ENCODE measurements at places on chromosomes 11 and 22. TPM values are rescaled to one million over a fixed set of nuclear protein-coding genes. Genes with fewer than 3 reads are reported as not detected.
A peak's percentile ranks its signal among the peaks of the same experiment; 100 is the strongest.

DNA sequence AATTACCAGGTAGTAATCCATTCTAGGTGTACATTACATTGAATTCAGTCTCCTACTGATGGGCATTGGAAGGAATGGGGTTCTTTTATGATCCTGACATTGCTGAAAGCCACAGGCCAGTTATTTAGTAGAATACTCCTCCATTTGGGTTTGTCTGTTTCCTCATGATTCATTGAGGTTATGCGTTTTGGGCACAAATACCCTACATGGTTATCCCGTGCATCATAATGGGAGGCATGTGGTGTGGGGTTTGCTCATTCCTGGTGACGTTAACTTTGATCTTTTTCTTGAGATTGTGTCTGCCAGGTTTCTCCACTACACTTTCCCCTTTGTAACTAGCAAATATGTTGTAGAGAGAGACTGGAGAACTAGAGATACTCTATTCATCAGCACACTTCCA lies 5.5 kb downstream of the FOLR3 start:
- DNase-seq, result no peak

- no peak for DNase-seq
These were observed 4.2 kb downstream of the GAL3ST3 start for GRCh38 chr11:66044757-66045156.

- no peak for DNase-seq
These were observed 537.9 kb upstream of the FAT3 start for GRCh38 chr11:91686700-91687099.

DNA sequence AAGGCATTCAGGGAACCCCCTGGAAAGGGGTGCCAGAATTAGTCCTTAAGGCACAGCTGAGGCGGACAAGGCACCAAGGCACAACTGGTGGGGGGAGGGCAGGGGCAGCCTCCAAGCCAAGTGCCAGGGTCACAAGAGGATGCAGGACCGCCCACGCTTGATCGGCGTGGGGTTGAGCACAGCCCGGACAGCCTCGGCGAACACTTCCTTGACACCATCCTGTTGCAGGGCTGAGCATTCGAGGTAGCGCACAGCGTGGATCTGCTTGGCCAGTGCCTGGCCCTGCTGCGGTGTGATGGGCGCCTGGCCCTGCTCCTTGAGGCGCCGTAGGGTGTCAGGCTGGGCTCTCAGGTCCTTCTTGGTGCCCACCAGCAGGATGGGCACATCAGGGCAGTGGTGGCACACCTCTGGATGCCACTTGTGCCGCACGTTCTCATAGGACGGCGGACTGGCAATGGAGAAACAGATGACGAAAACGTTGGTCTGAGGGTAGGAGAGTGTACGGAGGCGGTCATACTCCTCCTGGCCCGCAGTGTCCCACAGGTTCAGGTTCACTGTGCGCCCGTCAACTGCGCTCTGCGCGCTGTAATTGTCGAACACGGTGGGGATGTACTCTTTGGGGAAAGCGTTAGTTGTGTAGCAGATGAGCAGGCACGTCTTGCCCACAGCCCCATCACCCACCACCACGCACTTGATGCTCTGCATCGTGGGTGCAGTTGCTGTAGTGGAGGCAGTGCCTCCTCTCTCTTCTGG lies 13.1 kb downstream of the RHOG start:
- DNase-seq, result no peak

GRCh38 chr11:59216641-59217564 lies 4.2 kb upstream of the MPEG1 start:
- no peak for DNase-seq

- DNase-seq, result no peak
These were observed 277.5 kb downstream of the CTTN start for GRCh38 chr11:70675697-70676374.

DNA sequence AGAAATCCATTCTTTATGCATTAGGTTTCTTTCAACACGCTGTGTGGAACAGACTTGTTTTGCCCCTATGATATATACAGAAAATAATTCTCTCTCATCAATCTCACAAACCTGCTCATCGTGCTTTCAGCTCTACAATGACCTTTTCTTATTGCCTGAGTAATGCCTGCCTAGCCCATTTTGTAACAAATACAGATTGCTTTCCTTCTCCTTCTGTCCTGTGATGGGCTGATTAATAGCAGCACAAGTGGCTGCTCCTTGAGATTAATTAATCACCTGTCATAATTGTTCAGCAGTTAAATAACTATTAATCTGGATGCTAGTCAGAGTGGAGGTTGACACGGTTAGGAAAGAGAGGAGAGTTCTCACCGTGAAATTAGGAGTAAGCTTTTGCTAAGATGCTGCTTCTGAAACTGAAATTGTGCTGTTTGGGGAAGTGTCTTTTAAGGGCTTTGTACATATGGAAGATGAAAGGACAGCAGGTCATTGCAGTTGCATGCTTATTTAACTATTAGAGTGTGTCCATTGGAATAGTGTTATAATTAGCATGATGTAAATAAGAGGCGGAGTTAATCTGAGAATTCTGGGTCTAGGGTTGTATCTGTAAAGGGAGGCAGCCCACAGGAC lies 1430.5 kb downstream of the FAM181B start:
- DNase-seq, result no peak

The PHOX2A gene
- total RNA-seq, result 2.8 TPM

- peak; percentile 92 for DNase-seq
These were observed 42.1 kb upstream of the KLHL35 start for GRCh38 chr11:75474878-75475766.

GRCh38 chr11:13384908-13385640 lies 77.9 kb downstream of the BTBD10 start:
- DNase-seq, result peak; percentile 54

The SPINDOC gene
- total RNA-seq, result 106 TPM

GRCh38 chr11:116813781-116814471 lies 9.2 kb downstream of the APOA4 start:
- DNase-seq, result no peak

DNA sequence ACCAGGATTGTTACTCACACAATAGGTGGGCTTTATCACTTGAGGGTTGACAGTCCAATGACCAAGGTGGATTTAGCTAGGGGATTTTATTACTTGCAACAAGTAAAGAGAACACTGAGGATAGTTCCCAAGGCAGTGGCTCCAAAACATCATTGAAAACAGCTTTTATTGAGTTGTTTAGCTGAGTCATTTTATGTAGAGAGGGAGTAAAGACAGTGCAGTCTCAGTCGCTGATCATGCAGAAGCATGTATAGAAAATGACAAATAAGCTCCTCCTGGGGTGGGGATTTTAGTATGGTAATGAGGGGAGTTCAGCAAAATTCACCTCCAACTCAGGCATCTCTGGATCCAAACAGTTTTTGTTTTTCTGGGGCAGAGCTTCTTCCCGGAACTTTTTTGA lies 163.0 kb upstream of the CCDC179 start:
- no peak for DNase-seq

GRCh38 chr11:32374261-32374711 lies 61.1 kb downstream of the WT1 start:
- DNase-seq, result peak; percentile 86

DNA sequence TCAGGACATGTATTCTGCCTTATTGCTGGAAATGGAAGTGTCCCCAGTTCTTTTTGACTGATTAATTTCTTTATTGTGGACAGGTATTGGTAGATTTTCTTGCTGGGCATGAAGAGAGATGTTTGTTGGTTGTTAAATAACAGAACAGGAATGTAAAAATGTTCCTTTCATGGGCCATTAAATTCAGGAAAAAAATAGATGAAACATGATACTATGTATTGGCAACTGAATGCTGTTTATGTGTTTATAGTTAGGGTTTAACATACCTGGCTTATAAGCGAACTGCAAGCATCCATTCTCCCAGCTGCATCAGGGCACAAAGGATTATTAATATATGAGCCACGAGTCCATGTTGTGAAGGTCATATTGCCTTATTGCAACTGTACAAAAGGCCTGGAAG lies 368.5 kb downstream of the NELL1 start:
- no peak for DNase-seq

The HBE1 gene
- 1.5 TPM for total RNA-seq

DNA sequence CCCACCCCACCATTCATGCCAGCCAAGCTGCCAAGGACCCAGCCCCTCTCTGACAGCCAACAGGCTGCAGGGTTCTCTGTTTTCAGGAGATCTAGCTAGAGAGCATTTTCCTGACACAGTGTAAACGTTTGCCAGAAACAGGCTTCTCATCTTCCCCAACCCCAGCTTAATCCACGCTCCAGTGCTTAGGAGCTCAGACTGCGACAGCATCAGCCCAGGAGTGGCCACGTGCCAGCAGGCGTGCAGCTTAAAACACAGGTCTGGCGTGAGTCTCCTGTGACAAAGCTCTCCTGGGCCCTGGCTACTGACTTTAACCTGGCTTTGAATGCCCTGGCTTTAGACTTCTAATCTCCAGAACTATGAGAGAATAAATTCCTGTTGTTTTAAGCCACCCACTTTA lies 66.6 kb downstream of the GALNT18 start:
- no peak for DNase-seq

The TREH gene
- total RNA-seq, result not detected

DNA sequence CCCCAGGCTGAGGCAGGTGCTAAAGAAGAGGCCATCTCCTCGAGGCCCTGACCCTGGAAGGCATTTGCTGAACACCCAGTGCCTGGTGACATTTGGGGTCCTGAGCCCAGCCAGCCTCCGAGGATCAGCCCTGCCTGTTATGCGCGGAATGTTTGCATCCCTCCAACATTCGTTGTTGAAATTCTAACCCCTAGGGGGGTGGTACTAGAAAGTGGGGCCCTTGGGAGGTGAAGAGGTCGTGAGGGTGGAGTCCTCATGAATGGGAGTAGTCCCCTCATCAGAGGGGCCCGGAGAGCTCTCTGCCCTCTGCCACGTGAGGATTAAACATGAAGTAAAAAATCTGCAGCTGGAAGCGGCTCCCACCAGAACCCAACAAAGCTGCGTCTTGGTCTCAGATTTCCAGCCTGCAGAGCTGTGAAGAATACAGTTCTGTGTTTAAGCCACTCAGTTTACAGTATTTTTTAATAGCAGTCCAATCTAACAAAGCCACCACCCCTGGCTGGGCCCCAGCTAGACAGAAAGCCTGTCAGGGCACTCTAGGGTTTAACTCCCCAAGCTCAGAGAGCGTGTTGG lies 35.3 kb upstream of the SEPTIN5 start:
- no peak for DNase-seq

The ACTN3 gene
- total RNA-seq, result 36.9 TPM

GRCh38 chr11:46247090-46247489 lies 30.4 kb upstream of the CREB3L1 start:
- no peak for DNase-seq

The NOX4 gene
- 1.3 TPM for total RNA-seq

The HEPN1 gene
- total RNA-seq, result not detected

The ATM gene
- 28.0 TPM for total RNA-seq

DNA sequence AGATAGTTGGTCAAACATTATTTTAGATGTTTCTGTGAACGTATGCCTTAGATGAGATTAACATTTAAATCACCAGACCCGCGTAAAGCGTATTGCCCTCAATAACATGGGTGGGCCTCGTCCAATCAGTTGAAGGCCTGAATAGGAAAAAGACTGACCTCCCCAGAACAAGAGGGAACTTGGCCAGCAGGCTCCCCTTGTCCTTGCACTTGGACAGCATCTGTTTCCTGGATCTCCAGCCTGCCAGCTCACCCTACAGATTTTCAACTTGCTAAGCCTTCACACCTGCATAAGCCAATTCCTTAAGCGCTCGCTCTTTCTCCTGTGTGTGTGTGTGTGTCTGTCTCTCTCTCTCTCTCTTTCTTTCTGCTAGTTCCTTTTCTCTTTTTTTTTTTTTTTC lies 8.2 kb downstream of the TOM1 start:
- no peak for DNase-seq

The XNDC1N gene
- total RNA-seq, result 7.6 TPM

DNA sequence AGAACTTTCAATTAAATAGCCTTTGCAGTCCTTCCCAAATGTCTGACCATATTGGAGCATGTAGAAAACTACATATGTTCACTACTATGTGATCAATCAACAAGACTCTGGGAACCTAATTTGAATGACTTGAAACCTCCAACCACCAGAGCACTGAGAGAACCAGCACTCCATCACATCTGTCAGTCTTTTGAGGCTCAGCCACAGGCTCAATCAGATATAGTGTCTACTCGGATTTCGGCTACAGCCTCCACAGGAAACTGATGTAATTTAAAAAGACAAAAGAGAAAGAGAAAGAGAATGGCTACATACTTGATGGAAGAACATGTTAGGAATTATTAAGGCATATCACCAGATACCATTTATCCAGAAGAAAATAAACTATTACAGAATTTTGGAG lies 859.0 kb downstream of the FAM181B start:
- DNase-seq, result no peak

GRCh38 chr11:118984825-118985224 lies 13.1 kb upstream of the CENATAC start:
- no peak for DNase-seq
